Thoracic aorta (tissue), 2 donors: ENCODE measurements at places on chromosomes 1 and 21. TPM values are rescaled to one million over a fixed set of nuclear protein-coding genes. Genes with fewer than 3 reads are reported as not detected.

HES3 gene
- total RNA-seq, result not detected

RIMKLA gene
- total RNA-seq, result 0.14 TPM

TMEM125 gene
- not detected for total RNA-seq

MROH9 gene
- not detected for total RNA-seq

LEFTY1 gene
- total RNA-seq, result not detected

GRCh38 chr1:153626904-153627714, at the start of gene S100A13:
Gene S100A13, minus strand, starts transcription at chr1:153627505. Its CDS starts 1,033 bp downstream, at chr1:153626472.
- H3K36me3 ChIP-seq, result no peaks in the 10 kb centered on the region
- no peaks in the 10 kb centered on the region for H3K27me3 ChIP-seq
- H3K27ac ChIP-seq, result peak within 1 kb of the TSS; percentile 84
- peak; percentile 30 for DNase-seq
- peak within 1 kb of the TSS; percentile 79 for H3K4me3 ChIP-seq
- peaks cover 35% of the 10 kb centered on the region for H3K4me1 ChIP-seq

DNA sequence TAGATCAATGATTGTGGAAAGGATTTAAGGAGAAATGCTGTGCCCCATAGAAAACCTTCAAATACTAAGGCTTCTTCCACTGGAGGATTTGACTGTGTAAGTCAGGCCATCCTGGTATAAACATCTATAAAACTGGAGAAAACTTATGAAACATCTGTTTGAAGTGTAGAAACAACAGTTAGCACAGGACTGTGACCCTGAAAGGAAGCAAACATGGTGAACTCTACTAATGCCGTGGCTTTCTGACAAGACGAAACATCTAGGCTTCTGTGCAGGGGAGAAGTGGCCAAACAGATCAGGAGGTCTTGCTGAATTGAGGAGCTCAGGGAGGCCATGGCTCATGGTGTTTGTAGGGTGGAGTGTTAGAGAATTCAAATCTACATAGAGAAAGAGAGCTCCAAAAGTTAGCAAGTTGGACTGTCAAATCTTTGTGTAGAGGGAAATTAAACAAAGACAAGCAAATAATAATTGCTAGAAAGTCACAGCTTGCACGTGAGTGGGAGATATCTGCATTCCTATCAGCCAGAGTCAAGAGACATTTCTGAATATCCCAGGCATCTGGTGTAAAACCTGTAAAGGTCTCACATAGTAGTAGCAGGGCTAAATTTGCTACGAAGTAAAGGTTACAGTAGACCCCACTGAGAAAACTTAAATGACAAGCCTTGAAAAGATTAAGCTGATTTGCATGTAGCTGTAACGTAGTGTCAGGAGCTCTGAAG, 566.8 kb upstream of the B3GALT2 start:
- DNase-seq, result no peak
- H3K27me3 ChIP-seq, result no peaks in the 10 kb centered on the region
- H3K36me3 ChIP-seq, result no peaks in the 10 kb centered on the region
- no peak overlapping the region for H3K4me3 ChIP-seq
- H3K27ac ChIP-seq, result no peak overlapping the region

GRCh38 chr1:201570181-201570885, 31.4 kb downstream of the NAV1 start:
- no peak overlapping the region for H3K4me3 ChIP-seq
- no peaks in the 10 kb centered on the region for H3K36me3 ChIP-seq
- H3K27me3 ChIP-seq, result no peaks in the 10 kb centered on the region
- H3K27ac ChIP-seq, result no peak overlapping the region
- DNase-seq, result no peak
- H3K4me1 ChIP-seq, result peaks cover 14% of the 10 kb centered on the region

- no peaks in the 10 kb centered on the region for H3K27me3 ChIP-seq
- H3K4me1 ChIP-seq, result peaks cover 7% of the 10 kb centered on the region
- H3K36me3 ChIP-seq, result no peaks in the 10 kb centered on the region
- no peak for DNase-seq
- H3K27ac ChIP-seq, result no peak overlapping the region
- H3K4me3 ChIP-seq, result no peak overlapping the region
These were observed 59.3 kb downstream of the NOS1AP start for GRCh38 chr1:162128693-162129356.

GRCh38 chr1:89945852-89946476, 48.9 kb upstream of the ZNF326 start:
- H3K27me3 ChIP-seq, result no peaks in the 10 kb centered on the region
- H3K4me1 ChIP-seq, result no peaks in the 10 kb centered on the region
- H3K36me3 ChIP-seq, result no peaks in the 10 kb centered on the region
- H3K27ac ChIP-seq, result no peak overlapping the region
- H3K4me3 ChIP-seq, result no peak overlapping the region

DNA sequence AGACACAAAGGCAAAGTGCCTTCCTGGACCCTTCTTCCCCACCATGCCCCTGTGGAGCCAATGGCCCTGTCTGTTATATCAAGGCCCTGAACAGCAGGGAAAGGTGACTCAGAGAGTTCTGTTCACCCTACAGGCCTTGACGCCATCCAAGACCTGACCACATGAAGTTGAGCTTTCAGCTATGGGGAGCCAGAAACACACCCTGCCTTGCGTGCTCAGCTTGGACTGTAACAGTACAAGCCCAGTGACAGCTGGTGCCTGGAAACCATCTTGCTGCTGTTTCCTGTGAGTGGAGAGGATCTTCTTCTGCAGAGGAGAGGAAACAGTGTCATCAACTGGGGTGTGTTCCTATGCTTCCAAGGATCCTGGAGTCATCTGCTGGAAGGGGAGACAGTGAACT, 165.0 kb upstream of the IRF2BP2 start:
- H3K4me3 ChIP-seq, result no peak overlapping the region
- DNase-seq, result no peak
- no peak overlapping the region for H3K27ac ChIP-seq
- H3K36me3 ChIP-seq, result no peaks in the 10 kb centered on the region
- H3K4me1 ChIP-seq, result peaks cover 8% of the 10 kb centered on the region

- no peak for DNase-seq
- no peaks in the 10 kb centered on the region for H3K27me3 ChIP-seq
- no peaks in the 10 kb centered on the region for H3K4me1 ChIP-seq
- no peak overlapping the region for H3K4me3 ChIP-seq
- H3K27ac ChIP-seq, result no peak overlapping the region
These were observed 2.4 kb downstream of the SELE start for GRCh38 chr1:169731446-169731845.

DNA sequence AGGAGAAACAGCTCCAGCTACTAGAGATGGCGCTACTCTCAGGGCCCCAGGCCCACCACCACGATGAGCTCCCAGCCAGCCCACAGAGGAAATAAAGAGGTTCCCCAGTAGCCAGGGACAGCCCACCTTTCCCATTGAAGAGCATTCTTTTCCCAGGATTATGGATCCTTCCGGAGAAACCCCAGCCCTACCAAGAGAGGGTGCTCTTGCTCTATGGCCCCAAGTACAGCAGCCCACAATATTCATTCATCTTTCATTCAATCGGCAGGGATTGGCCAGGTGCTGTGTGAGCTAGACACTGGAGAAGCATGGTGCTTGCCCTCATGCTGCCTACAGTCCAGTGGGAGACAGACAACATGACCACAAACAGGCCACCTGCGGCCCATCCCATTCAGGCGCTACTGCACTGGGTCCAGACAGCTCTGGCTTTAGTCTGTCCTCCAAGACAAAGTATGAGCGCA, 29.9 kb downstream of the PMVK start:
- H3K4me1 ChIP-seq, result no peaks in the 10 kb centered on the region
- no peak overlapping the region for H3K4me3 ChIP-seq
- H3K27me3 ChIP-seq, result no peaks in the 10 kb centered on the region
- no peak overlapping the region for H3K27ac ChIP-seq

- no peak overlapping the region for H3K4me3 ChIP-seq
- peaks cover 23% of the 10 kb centered on the region for H3K4me1 ChIP-seq
- no peaks in the 10 kb centered on the region for H3K36me3 ChIP-seq
- H3K27me3 ChIP-seq, result no peaks in the 10 kb centered on the region
- no peak overlapping the region for H3K27ac ChIP-seq
These were observed 685.0 kb downstream of the ADGRL2 start for GRCh38 chr1:82485591-82486369.

DNA sequence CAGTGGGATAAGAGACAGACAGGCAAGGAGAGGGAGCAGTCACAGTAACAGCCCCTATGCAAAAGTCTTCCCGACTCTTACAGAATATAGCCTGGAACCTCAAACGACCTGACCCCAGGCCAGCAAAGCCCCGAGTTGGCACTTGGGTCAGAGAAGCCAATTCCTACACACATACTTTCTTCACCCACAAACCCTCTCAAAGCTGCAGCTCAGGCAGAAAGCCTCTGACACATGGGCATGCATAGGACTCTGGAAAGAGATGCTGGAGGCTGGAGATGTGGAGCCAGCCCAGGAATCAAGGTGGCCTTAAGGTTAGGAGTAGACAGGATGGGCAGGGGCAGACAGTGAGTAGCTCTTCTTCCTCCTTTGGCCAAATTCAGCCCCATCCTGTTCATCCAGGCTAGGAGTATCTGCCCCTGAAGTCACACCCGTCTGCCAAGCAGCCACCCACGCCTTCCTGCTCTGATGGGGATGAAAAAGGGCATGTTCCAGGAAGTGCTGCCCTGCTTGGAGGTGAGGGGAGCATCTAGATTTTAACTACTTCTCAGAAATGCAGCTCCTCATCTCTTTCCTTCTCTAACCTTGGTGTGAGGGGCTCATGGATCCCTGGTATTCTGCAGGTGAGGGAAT, 7.8 kb downstream of the SLC41A1 start:
- no peak for DNase-seq
- peak overlapping the region; percentile 19 for H3K4me3 ChIP-seq
- H3K27ac ChIP-seq, result no peak overlapping the region

DNA sequence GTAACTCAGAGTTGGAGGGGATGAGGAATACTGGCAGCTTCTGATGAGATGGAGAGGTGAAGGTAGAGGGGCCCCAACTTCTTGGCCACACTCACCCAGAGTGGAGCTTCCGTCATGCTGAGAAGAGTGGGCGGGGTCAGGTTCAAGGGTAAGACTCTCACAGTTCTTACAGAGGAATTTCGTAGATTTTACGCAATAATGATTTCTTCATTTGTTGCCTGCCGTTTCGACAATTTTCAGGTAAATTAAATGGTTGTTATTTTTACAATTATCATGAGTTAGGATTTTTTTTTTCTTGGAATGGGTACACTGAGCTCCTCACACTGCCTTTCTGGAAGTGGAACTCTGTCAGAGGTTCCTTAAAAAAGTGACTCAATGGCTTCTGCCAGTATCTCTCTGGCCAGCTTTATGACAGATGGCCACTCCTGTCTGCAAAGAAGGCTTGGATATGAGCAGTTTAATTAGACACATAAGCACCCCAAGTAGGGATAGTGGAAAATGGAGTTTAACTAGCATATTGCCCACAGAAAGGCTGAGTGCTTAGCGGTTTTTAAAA, 13.8 kb upstream of the NLRP3 start:
- no peak for DNase-seq
- H3K4me3 ChIP-seq, result no peak overlapping the region
- H3K27me3 ChIP-seq, result no peaks in the 10 kb centered on the region
- H3K27ac ChIP-seq, result no peak overlapping the region

DNA sequence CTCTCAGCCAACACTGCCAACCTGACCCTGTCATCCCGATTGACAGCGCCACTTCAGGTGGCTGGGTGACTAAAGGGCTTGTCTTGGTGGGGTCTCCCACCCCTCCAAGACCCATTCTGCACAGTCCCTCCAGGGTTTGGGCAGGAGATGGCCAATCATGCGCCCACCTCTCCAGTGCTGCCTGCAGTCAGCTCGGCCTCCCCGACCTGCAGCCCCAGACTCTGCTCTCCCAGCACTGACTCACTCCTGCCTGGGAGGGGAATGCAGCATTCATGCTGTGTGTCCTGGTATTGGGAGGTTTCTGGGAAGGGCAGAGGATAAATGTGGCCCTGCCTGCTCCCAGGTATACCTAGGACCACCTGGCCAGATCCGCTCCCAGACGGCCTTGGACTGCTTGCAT, 9.7 kb downstream of the TMEM81 start:
- H3K4me3 ChIP-seq, result no peak overlapping the region
- H3K27ac ChIP-seq, result no peak overlapping the region
- no peaks in the 10 kb centered on the region for H3K36me3 ChIP-seq
- DNase-seq, result no peak

DNA sequence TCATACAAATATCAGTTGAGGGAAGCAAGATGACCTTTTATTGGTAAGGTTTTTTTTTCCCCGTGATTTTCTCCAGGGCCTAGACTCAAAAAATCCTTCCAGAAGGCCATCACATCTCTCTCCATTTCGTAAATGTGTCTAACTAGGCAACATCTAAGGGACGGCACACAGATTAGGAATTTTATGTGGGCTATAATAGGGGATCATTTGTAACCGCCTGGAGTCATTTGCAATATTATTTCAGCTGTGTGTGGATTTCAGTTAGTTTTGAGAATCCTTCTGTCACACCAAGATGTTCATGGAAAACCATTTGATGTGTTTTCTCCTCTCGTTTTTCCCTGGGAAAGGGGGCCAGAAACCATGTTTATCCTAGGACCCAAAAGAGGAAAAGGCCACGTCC, 63.1 kb downstream of the ATP5PO start:
- H3K4me1 ChIP-seq, result no peaks in the 10 kb centered on the region
- H3K4me3 ChIP-seq, result no peak overlapping the region
- H3K36me3 ChIP-seq, result no peaks in the 10 kb centered on the region
- H3K27ac ChIP-seq, result no peak overlapping the region

DNA sequence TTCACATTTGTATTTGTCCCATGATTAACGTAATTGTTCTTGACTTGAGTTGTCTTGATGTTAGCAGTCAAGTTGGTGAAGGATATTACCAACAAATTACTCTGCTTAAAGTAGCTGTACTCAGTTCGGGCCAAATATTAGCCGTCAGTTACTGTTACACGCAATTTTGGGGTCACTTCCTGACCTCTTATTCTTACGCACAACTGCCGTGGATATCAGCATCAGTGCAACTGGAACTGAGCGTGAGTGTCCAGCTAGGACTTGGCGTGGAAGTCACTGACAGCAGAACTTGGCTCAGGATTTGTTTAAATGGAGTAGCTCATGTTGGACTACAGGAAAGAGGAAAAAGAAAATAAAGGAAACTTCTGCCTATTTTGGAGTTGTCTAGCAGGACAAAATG, 56.4 kb downstream of the ADAMTS1 start:
- H3K4me1 ChIP-seq, result peaks cover 53% of the 10 kb centered on the region
- DNase-seq, result peak; percentile 34
- peak overlapping the region; percentile 43 for H3K27ac ChIP-seq
- no peaks in the 10 kb centered on the region for H3K27me3 ChIP-seq

GRCh38 chr21:14084068-14084501, 126.7 kb downstream of the LIPI start:
- H3K4me3 ChIP-seq, result no peak overlapping the region
- no peaks in the 10 kb centered on the region for H3K36me3 ChIP-seq
- H3K27ac ChIP-seq, result no peak overlapping the region
- no peak for DNase-seq
- H3K4me1 ChIP-seq, result no peaks in the 10 kb centered on the region
- no peaks in the 10 kb centered on the region for H3K27me3 ChIP-seq

DNA sequence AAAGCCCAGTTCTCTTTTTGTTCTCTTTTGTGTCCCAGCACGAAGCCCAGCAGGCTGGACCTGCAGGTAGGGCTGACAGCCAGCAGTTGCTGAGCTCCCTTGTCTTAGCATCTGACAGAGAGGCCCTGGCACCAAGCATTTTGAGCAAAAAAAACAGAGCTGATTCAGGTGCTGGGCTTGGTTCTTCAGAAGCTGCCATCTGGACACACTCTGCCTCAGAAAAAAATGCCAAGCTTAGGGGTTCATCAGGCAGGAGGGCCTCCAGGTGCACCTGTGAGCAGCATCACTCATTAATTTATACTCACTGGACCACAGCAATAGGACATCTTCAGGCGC, 167.1 kb upstream of the PLD5 start:
- no peak overlapping the region for H3K4me3 ChIP-seq
- H3K4me1 ChIP-seq, result no peaks in the 10 kb centered on the region
- H3K27me3 ChIP-seq, result no peaks in the 10 kb centered on the region
- no peak for DNase-seq
- H3K27ac ChIP-seq, result no peak overlapping the region
- H3K36me3 ChIP-seq, result no peaks in the 10 kb centered on the region

GRCh38 chr21:36732217-36732616, 33.3 kb downstream of the SIM2 start:
- peaks cover 4% of the 10 kb centered on the region for H3K27me3 ChIP-seq
- no peak for DNase-seq
- H3K36me3 ChIP-seq, result no peaks in the 10 kb centered on the region
- H3K4me3 ChIP-seq, result no peak overlapping the region
- H3K27ac ChIP-seq, result no peak overlapping the region
